ENCODE measurements at places on chromosomes 4 and X.

DNA sequence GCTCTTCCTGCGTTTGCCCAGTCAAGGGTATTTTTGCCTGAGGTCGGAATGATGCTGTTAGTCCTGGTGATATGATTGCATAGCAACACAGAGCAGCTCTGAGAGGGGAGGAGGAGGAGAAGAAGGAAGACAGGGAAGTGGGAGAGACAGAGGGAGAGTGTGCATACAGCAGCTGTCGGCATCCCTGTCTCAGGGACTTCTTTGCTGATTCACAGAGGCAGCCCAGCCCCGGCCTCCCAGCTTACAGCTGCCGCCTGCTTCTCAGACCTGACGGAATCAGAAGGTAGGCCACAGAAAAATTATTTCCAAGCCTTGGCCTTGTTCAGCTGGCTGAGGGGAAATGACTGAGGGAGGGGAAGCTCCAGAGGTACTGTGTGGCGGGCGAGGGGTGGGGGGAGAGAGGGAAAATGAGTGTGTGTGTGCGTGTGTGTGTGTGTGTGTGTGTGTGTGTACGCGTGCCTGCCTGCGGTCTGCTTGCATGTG, 319 bp downstream of the DRP2 start:
- peak; percentile 20 for DNase-seq

- peak; percentile 38 for DNase-seq
Measured at GRCh38 chrX:54043541-54044125, 640 bp downstream of the PHF8 start.

DNA sequence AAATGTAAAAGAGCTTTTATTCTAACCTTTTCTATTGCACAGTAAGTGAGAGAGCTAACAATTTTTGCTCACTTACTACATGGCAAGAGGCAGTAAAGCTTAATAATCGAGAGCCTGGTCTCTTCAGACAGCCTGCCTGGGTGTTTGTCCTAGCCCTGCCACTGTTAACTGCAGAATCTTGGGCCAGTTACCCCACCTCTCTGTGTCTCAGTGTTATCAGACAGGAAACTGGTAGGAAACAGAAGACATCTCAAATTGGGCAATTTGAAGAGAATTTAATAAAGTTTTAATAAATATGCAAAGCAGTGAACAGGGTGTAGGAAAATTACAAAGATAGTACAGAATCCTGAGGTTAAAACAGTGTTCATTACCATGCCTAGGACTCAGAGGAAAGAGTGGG, 13.4 kb downstream of the STAP1 start:
- no peak for DNase-seq

DNA sequence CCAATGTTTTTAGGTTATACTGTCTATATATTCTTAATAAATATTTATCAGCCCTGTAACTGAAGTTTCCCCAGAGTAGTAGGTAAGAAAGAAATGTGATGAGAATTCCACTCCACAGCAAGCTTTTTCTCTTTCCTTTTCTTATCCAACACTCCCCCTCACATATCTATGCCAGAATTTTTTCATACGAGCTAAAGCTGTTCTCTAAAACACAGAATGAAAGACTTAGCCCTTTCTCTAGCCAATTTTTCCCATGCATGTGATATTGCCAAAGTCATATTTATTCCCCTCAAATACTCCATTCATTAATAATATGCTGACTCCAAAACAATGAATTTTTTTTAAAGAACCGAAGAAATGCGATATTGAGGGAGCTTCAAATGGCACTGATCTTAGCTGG, 32.3 kb downstream of the VEGFC start:
- DNase-seq: no peak

- DNase-seq: no peak
Measured at GRCh38 chrX:20285511-20285910, 18.8 kb upstream of the RPS6KA3 start.

- no peak for DNase-seq
Measured at GRCh38 chrX:132207996-132208395, 11.3 kb downstream of the RAP2C start.

DNA sequence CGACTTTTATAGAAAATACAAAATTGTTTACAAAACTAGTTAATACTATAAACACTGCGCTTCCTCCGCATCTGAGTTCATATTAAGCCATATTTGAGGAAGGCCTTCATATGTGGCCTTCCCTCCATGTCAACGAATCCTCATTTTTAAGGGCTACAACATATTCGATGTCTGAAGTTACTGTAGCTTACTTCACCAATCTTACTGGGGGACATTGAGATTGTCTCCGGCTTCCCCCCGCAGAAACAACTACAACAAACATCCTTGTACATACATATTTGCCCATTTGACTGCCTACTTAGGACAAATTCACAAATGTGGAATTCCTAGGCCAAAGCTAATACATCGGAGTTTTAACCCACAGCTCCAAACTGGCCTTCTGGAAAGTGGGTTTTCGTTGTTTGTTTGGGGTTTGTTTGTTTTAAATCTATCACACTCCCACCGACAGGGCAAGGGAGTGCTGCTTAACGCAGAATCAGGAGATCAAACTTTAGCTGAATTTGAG, 581 bp upstream of the FAM114A1 start:
- no peak for DNase-seq

DNA sequence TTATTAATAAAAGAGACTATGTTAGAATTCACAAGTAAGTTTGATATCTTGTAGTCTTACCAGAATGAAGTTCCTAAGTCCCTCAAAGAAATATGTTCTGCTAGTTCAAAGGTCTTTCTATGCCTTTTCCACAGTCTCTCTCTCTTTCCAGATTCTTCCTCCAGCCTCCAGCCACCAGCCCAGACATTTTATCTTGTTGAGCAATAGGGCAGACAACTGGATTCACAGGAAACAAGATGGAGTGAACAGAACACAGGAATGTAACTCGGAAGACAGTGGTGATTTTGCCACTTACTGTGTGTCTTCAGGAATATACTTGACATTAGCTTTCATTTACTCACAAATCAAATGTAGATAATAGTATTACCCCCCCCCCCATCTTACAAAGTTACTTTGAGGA, 17.1 kb upstream of the CPEB2 start:
- DNase-seq: no peak

GRCh38 chrX:74344280-74344622, 40.3 kb downstream of the ZCCHC13 start:
- no peak for DNase-seq

DNA sequence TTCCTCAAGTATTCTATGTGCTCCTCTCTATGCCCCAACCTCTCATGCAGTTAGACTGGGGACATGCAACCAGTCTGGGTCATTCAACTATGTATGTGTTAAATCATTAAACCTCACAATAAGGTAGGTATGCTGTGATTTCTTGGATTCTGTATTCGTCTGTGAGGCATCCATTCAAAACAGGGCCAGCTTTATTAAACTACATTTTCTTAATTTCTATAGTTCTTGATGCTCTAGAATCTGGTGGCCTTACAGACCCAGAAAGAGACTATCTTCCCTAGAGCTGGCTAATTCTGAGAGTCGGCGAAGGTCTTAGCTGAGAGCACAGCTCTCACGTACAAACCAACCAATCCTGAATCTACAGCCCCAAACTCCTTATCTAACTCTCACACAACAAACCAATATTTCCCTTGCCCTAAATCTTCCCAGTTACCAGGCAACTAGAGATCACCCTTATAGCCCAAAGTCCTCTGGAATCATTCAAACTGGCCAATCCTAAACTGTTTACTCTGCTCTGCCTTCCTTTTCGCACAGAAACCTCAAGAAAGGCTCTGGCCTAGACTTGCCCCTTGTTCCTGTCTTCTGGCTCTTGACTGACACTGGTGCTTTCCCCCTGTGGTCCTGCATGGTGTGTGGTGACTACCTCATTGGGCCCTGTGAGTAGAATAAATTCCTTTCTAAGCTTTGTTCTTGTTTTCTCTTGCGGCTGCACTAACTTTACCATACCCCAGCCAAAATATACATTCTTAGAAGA, 203.5 kb upstream of the TET2 start:
- DNase-seq: no peak

DNA sequence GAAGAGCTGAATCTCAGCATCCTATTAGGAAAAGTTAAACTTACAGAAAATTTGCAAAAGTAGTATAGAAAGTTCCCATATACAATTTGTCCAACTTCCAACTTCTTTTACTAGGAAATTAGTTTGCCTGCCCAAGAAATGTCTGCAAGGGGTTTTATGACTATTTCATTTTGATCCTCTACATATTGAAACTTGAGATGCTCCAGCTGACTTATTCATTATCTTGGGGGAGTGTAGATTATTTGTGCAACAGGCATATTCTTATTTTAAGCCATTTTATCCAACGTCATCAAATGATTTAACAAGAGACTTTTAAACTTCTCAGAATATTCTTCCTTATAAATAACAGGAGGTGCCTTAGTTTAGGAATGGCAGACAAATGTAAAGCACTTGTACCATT, 317.1 kb upstream of the FTHL17 start:
- DNase-seq: no peak

DNA sequence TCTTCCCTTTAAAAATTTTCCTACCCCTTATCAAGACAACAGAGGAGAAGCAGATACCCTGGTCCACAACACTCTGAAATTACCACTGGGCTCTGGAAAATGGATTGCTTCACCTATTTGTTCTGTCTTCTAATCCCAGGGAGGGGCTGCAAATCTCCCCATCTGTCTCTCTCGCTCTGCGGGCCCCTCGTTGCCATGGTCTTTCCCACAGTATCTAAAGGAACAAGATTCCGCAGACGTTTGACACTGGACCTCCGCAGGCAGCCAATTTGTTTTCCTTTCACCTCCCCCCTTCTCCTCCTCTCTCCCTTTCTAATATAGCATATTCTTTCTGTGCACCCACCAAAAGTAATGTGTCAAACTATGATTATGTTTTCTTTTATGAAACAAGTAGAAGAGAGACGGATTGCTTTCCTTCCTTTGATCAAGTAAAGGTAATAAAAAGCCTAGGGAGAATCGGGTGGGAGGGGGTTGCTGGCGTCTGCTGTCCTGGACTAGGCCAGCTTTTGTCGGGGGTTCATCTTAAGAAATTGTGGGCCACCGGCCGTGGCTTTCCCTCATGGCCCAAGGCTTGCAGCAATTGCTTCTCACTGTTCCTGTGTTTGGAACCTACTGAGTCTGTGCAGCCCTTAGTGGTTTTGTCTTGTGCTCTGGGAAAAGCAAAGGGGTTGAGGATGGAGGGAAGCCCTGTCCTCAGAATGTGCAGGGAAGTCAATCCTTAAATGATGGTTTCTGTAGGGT, 81.0 kb downstream of the MGST2 start:
- DNase-seq: no peak

- DNase-seq: no peak
Measured at GRCh38 chr4:75432683-75433082, 81.5 kb downstream of the RCHY1 start.

DNA sequence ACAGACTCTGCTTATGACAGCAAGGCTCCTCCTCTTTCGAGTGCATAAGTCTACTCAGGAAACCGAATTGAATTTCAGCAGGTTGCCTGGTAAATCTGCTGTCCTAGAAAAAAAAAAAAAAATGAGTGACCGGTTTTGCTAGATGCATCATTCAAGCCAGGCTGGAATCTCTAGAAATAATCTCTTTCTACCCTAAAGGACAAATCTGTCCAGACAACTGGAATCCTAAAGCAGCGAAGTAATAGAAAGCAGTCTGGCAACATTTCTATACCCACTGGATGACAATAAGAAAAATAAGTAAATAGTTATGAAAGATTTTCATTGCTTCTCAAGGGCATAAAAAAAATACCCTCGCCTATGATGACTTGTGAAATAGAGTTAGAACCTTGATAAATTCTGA, 703.5 kb downstream of the RPA4 start:
- no peak for DNase-seq

GRCh38 chr4:145852256-145852839, 86.3 kb downstream of the ZNF827 start:
- DNase-seq: no peak

DNA sequence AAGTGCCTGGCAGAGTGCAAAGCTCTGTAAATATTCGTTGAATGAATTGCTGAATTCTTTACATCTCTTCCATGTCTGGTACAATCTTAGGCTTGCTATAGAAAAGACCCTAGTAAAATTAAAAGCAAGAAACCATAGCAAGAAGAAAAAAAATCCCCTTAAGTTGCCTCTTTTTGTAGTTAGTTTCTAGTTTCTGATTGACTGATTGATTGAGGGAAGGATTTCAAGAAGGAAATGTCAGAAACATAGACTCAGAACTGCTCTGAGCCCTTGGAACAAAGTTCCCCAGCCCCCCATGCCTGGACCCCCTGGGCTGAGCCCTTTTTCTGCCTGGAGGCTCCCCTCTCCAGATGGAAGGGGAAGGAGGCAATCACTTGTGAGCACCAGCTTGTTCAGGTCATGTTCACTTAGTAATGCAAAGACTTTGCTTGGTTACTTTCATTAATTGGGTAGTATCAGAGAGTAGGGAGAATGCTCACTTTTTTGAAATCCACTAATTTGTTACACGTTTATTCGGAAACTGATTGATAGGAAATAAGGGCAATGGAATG, 35.6 kb downstream of the DAPP1 start:
- DNase-seq: no peak

GRCh38 chrX:124211312-124211942, 121.0 kb upstream of the TEX13D start:
- DNase-seq: no peak

GRCh38 chr4:37490391-37491347, 195.5 kb downstream of the RELL1 start:
- DNase-seq: no peak

- no peak for DNase-seq
Measured at GRCh38 chrX:137425273-137425902, 140.5 kb upstream of the ZIC3 start.

DNA sequence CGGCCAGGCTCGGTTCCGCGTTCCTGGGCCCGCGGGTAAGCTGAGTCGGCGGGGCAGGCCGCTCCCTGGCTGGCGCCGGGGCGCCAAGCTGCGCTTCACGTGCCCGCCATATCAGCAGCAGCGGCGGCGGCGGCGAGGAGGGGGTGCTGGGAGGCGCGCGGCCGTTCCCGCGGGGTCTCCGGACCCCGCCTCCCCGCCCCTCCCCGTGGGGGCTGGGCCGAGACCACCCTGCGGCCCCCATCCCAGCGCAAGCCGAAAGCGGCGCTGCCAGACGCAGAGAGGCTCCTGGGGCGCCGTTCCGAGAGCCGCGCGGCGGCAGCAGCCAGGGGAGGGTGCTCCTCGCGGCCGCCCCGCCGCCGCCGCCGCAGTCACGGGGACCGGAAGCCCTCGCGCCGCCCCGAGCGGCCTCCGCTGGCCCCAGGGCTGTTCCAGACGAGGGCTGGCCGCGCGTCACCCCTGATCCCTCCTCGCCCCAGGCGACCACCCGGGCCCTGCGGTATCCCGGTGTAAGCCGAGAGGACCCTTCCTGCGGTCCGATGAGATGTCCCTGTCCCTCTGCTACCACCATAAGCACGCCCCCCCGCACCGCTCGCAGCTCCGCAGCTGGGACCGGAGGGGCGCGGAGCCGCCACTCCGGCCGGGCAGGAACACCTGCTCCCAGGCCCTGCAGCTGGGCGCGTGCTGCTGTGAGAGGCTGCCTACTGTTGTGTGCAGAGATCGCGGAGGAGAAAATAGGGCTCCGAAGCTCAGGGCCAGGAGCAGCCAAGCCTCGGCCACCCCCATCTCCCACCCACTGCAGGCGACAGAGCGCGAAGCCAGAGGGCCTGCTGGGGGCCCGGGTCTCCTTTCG, 7.5 kb upstream of the BCOR start:
- peak; percentile 24 for DNase-seq

- no peak for DNase-seq
Measured at GRCh38 chrX:74656079-74656745, 41.8 kb upstream of the RLIM start.

Data from activated naive CD4-positive, alpha-beta T cell treated with Interleukin-2 at 50 U/mL for 16 hours (primary cell).